ENCODE measurements at places on chromosomes 4 and X.

DNA sequence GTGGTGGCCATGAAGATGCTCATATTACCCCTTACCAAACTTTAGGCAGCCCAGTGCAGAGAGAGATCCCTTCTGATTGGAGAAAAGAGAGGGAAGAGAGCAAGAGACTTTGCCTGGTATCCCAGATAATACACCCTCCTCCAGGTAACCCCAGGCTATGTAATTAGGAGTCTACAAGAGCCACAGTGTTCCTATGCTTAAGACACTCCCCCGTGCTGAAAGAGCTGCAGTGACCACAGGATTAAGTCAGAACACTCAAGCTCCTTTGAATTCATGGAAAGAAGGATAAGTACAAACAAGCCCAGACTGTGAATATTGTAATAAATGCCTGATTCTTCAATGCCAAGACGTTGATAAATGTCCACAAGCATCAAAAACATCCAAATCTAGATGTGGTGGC, 41.4 kb downstream of the PABPC4L start:
- no peak for DNase-seq

DNA sequence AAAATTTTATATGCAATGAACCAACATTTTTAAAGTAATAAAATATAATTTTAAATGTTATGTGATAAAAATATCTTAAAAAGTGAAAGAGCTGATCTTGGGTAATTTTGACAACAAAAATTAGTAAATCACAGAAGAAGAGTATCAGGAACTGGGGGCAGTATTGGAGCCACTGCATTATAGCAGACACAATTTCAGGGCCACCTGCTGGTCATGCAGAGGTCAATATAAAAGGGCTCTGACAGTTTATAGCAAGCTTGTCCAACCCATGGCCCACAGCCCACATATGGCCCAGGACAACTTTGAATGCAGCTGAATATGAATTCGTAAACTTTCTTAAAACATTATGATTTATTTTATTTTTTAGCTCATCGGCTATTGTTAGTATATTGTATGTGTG, 13.0 kb upstream of the LEF1 start:
- DNase-seq = no peak

GRCh38 chrX:45077748-45078424, 122.8 kb downstream of the DIPK2B start:
- DNase-seq = no peak

GRCh38 chrX:12672367-12673106, 118.7 kb upstream of the PRPS2 start:
- DNase-seq = no peak

GRCh38 chr4:114599903-114600552, 1.4 kb downstream of the UGT8 start:
- DNase-seq = no peak

DNA sequence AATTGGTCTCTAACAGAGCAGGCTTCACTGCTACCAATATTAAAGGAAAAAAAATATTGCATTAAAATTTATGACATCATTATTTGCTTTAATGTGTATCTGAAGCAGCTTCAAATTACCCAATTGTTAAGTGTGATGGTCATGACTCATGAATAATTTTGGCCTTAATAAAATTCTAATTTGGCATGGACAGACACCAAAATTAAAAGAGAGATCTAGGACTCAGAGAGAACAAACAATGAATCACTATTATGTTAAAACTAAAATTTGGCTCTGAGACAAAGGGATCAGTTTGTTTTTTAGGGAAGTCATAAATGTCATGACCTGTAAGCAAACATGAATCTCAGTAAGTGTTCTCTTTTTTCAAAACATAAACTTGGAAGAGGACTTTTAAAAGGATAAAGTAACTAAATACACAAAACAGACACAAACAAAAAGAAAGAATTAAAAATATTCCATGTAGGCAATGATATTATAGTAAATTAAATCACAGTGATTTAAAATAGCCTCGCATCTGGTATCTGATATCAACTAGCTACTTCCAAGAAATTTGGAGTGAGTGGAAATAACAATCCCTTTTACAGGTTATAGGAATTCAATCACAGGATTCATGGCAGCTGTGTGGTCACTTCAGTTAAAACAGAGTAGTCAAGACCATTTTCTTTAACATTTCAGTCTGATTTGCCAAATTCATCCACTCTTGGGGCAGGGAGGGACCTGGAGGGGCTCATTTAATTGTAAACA, 11.6 kb downstream of the VEGFC start:
- DNase-seq = no peak

- DNase-seq = no peak
These were observed 181.1 kb upstream of the WDFY3 start for GRCh38 chr4:85147481-85148076.

DNA sequence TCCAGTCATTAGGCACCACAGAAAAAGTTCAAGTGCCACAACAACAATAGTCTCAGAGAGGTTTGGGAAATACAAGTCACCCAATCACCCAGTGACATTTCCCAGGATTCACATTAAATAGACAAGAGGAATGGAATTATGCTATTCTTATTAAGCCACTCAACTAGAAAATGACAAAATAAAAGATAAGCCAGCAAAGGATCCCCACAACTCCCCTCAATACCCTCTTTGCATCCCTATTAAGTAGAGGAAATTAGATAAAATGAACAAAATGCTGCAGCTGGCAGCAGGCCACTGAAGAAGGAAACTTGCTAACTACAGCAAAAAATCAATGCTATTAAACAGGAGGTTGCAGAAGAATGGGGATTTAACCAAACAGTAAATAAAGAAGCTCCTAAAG, 35.3 kb upstream of the RPS6KA6 start:
- no peak for DNase-seq

DNA sequence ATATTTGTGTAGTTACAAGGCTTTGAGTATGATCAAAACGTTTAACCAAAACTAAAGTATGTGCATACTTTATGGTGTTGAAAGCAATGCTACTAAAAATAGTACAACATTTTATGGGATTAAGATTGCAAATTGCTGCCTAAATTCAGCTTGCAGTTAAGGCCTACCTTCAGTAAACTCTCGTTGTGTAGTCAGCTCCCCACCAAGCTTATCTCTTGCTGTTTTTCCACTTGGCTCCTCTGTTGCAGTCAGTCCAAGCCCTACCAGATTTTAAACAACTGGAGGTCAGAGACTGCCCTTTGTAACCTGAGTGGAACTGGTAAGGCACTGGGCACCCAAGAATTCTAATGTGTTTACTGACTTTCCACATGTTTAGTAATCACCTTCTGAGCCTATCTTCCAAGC, 25.7 kb downstream of the AFF1 start:
- no peak for DNase-seq

GRCh38 chrX:134241960-134242619, 5.1 kb downstream of the CCDC160 start:
- no peak for DNase-seq

DNA sequence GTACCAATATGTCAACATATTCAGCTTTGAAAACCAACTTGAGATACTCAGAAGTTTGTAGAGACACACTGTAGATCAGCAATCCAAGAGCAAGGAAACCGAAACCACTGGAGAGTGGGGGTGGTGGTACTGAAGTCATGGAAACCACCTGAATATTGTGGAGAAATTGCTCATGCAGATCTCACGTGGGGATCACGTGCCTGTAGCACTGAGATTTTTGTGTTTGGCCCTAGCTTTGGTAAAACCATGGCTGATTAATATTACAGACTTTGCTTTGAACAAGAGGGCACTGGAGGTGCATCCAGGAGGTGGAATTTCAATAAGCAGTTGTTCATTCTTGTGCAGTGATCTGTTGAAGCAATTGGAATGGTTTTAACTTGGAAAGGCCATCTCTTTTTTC, 47.2 kb downstream of the GBA3 start:
- no peak for DNase-seq

DNA sequence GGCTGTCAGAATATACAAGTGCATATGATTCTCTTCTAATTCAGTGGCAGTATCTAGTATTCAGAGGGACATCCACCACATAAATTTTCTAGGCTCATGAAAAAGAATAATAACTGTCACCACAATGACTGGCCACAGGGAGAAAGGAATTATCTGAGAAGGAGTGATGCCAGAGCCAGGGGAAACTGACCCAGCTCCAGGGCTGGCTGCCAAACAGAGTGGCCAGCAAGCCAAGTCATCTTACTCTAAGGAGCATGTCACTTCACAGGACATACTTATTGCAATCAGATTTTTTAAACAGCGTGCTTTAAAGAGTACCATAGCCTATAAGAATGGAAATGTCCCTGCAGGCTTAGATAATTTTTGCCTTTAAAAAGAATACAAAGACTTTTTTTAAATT, 5.8 kb upstream of the SEPTIN11 start:
- DNase-seq = no peak
